ENCODE measurements at places on chromosomes 7 and 10.

- DNase-seq, result peak; percentile 79
Measured at GRCh38 chr7:156906200-156906649, 13.2 kb upstream of the LMBR1 start.

DNA sequence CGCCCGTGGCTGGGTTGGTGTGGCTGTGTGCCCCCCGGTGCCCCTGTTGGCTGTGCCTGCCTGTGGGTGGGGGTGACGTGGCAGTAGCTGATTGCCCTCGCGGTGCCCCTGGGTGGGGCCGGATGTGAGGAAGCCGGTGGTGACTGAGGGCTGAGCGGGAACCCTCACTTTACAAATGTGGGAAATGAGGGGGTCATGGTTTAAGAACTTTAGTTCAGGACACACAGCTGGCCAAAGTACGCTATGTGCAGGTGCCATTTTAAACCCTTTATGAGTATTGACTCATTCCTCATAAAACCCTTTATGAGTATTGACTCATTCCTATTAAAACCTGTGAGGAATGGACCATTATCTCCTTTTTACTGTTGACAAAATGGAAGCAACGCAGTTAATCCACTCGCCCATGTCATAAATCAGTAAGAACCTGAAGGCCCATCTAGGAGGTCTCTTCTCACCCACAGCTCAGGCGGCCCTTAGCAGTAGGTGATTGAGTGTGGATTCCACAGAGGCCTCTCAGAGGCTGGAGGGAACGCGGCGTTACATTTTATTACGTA lies 290.1 kb upstream of the COBL start:
- DNase-seq, result no peak

- DNase-seq, result no peak
Measured at GRCh38 chr10:3389130-3389529, 216.5 kb upstream of the PITRM1 start.

DNA sequence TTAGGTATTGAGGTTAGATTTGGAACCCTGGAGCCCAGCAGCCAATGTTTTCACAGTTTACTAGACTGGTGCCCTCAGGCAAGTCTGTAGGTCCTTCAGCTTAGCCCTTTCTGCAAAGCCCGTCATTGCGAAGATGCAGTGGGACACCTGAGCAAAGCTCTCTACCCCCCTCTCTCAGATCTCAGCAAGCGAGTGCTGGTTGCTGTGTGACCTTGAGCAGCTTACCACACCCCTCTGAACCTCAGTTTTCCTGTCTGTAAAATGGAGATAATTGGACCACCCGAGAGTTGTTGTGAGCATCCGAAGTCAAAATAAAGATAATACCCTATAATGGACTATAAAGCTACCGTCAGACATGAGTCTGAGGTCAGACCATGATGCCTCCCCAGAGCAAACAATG lies 3.7 kb downstream of the NPC1L1 start:
- no peak for DNase-seq

DNA sequence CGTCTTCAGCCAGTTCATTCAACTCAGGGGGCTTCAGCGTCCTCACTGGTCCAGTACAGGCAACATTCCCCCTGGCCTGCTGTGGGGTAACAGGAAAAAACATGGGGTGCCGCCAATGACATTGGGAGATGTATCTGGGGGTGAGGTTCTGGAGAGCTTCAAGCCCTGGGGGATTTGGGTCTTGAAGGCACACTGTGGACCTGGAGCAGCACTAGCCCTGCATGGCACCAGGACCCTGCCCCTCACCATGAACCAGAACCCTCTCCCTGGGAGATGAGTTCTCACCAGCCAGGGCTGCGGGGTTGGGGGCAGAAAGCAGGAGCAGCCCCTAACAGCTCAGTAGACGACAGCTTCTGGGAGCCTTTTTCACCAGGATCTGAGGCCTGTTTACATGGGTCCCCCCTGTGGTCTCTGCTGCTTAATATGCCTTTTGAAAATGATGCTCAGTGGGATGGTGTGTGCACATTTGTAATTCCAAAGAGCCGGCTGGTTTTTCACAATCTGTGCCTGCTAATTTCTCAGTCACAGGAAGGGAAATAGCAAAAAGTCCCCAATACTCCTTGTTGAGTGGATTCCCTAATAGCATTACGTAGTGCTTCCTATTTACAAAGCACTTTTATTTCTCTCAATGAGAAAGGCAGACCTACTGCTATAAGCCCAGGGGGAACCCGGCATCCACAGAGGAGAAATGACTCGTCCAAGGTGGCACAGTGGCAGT lies 509.5 kb downstream of the RPS24 start:
- DNase-seq, result no peak

- DNase-seq, result no peak
Measured at GRCh38 chr10:115164220-115164619, 71.1 kb downstream of the ATRNL1 start.

- DNase-seq, result peak; percentile 88
Measured at GRCh38 chr10:98374217-98374985, 40.6 kb downstream of the PYROXD2 start.

DNA sequence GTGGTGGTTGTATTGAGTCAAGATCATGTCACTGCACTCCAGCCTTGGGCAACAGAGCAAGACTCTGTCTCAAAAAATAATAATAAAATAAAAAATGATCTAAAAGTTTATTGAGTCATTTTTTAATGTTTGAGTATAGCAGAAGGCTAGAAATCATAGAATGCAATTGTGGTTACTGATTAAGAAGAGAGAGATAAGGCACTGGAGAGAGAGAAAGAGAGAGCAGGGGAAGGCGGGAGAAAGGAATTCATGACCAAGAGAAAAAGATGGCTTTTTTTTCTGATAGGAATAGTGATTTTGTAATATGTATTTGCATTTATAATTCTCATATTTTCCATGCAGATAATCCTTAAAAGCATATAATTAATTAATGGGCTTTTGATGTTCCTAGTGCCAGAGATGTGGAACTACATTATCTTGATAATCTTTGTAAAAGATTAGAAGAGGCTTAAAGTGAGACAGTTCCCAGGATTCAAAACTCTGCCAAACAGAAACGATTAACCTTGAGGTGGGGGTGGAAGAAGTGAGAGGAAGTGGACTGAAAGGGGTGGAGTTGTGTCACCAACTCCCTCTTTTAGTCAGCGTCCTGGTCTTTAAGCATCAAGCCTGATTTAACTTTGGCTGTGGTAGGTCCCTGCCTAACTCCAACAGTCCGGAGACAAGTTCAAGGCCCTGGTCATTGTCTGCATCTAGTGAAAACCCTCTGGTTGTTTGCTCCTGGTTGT lies 76.2 kb downstream of the CHN2 start:
- no peak for DNase-seq

- DNase-seq, result no peak
Measured at GRCh38 chr7:37674531-37674930, 9.0 kb upstream of the GPR141 start.

GRCh38 chr7:51015581-51015980 lies 232.9 kb upstream of the GRB10 start:
- no peak for DNase-seq

GRCh38 chr10:122022276-122022675 lies 33.3 kb downstream of the TACC2 start:
- no peak for DNase-seq

GRCh38 chr10:118871244-118871865 lies 116.6 kb upstream of the CACUL1 start:
- DNase-seq, result no peak

DNA sequence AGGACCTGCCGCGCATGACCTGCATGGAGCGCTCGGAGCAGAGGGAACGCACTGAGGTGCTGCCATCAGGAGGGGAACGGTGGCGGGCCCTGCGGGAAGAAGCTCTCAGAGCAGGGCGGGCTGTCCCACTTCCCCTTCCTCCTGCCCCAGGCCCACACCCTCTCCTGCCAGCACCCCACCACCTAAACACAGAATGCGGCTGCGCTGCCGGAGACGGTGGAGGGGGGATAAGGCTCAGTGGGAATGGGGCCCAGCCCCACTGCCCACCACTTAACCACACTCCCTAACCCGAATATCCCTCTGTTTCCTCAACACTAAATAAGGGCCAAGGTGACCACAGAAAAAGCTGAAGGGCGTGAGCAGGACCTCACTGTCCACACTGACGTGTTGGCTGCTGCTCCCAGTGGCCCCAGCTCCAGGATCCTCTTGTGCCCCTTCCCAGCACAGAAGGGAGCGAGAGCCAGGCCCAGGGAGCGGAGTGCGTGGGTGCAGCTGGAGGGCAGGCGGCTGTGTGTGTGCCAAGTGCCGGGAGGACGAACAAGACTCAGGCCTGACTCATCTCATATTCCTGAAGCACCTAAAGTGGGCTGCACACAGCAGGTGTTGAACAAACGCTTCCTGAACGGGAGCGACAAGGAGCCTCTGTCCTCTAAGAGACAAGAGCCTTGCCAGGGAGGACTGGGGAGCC lies 116.8 kb downstream of the MAD1L1 start:
- DNase-seq, result peak; percentile 82

- peak; percentile 89 for DNase-seq
Measured at GRCh38 chr7:16978358-16979244, 96.8 kb upstream of the AGR3 start.

DNA sequence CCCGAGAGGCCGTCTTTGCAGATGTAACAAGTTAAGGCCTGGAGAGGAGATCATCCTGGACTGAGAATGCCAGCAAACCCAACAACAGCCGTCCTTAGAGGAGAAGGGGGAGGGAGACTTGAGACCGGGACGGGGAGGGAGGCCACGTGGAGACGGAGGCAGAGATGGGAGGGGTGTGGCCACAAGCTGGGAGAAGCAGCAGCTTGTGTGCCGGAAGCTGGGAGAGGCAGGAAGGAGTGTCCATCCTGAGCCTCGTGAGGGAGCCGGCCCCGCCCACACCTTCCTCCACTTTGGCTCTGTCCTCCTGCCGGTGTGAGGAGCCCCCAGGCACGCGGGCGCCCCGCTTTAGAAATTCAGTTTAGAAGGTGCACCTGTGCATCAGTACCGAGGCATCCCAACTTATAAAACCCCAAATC lies 95.7 kb downstream of the DNAJB6 start:
- DNase-seq, result peak; percentile 61

DNA sequence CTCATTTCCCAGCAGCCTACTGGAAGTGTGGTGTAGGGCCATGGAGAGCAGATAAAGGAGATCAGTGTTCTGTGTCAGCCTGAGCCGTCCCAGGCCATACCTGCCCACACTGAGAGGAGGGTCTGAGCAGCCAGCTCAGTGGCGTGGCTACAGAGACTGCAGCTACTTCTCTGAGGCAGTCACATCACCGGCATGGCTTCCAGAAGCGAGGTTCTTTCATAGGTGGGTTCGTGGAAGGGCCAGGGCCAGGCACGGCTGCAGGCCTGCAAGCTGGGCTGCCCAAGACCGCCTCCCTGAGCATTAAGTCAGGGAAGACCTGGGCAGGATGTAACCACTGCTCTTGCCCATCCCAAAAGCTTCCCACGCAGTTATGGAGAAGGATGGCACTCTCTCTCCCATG lies 34.9 kb downstream of the LDB3 start:
- DNase-seq, result no peak

DNA sequence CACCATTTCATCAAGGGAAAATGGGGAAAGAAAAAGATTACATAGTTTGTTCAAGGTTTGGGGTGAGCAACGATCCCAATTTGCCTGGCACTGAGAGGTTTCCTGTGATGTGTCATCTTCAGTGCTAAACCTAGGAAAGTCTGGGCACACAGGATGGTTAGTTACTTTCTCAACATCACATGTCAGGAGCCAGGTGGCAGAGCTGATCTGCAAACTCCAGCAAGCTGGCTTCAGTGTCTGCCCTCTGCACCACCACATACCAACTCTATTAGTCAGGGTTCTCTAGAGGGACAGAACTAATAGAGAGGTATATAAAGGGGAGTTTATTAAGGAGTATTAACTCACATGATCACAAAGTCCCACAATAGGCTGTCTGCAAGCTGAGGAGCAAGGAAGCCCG lies 11.3 kb downstream of the ADAM12 start:
- DNase-seq, result peak; percentile 59

DNA sequence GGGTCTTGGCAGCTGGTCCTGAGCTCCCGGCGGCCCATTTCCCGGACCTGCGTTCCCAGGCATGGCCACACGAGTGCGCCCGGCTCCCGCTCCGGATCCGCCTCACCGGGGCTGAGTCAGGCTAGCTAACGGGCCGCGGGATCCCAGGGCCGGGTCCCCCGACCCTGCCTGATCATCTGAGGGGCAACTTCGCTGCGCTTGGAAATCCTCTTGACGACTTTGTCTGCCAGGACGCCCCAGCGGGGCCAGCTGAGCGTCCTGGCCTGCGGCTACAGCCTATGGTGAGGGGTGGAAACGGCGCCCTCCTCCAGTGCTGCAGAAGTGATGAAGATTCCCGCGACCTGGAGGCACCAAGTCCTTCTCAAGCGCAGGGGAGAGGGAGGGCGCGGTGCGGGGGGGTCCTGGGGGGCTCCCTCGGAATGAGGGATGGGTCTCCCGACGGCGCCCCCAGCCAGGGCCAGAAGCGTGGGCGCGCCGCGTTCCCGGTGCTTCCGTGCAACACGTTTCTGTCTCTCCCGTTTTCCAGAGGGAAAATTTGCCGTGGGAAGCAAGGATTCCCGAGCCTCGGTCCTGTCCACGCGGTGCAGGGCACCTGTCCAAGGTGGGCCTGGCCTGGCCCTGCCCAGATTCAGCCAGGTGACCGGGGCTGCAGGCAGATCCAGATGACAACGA lies 212.4 kb downstream of the CCSER2 start:
- peak; percentile 55 for DNase-seq

GRCh38 chr7:5481241-5482019 lies 57.8 kb upstream of the TNRC18 start:
- no peak for DNase-seq

- peak; percentile 69 for DNase-seq
Measured at GRCh38 chr10:24962995-24963394, 10.6 kb upstream of the PRTFDC1 start.

DNA sequence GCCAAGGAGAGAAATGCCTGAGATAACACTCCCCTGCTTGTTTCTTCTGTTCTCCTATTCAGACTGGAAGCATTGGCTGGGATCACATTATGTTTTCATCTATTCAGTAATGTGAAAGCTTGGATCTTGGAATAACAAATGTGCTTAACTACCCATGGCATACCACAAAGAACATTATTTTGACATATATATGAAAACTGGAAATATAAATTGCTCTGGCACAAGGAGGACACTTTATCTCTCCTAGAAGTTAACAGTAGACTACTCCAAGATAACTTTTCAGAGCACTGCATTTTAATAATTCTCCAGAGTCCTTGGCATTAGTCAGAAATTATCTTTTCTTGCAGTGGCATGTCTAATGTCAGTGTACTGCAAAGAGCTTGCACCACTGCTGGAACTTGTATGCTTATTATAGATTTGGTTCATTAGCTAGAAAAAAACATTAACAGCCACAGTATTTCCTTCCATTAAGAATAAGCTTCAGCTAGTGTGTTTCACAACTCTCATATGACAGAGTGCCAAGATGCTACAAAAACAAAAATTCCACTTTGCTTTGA lies 169.3 kb upstream of the LRRN3 start:
- peak; percentile 45 for DNase-seq

GRCh38 chr10:104199567-104199966 lies 32.6 kb downstream of the CFAP43 start:
- no peak for DNase-seq

DNA sequence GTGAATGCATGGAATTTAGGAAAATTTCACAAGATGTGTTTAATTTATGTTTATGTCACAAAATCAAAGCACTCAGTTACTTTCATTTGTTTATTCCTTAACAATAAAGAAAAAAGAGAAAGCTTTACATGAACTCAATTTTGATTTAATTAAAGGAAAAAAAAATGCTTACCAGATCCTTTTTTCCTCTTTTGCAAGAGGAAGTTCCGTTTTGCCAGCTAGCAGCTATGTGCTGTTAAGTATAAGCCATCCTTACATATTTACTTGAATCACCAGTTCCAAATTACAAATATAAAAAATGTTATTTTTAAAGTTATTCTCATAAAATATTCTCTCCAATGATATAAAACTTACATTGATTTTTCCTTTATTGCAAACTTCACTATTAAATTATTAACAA lies 12.7 kb downstream of the MRC1 start:
- no peak for DNase-seq

- DNase-seq, result peak; percentile 25
Measured at GRCh38 chr10:87038786-87039185, 18.7 kb downstream of the FAM25A start.

Data from fibroblast of mammary gland (primary cell).